Liver (tissue), 10 donors: ENCODE measurements at places on chromosomes 11 and 22. TPM values are rescaled to one million over a fixed set of nuclear protein-coding genes. Genes with fewer than 3 reads are reported as not detected.

Gene TUB
- total RNA-seq, result 0.98 TPM

Gene OR8G5
- not detected for total RNA-seq

Gene SLC22A25
- total RNA-seq, result 28.4 TPM

Gene C22orf31
- total RNA-seq, result 0.14 TPM

Gene NCAM1
- total RNA-seq, result 2.1 TPM

Gene FAM180B
- total RNA-seq, result not detected

Gene TUBA8
- total RNA-seq, result 3.1 TPM

Gene CASP4
- total RNA-seq, result 39.0 TPM

Gene CTTN
- 136 TPM for total RNA-seq

Gene C22orf23
- total RNA-seq, result not detected

Gene SEPTIN5
- 3.5 TPM for total RNA-seq

Gene USP2
- 4.4 TPM for total RNA-seq

Gene SMIM35
- not detected for total RNA-seq

Gene BRD1
- total RNA-seq, result 15.7 TPM

Gene ZFTA
- total RNA-seq, result 8.4 TPM

Gene SRPRA
- 28.7 TPM for total RNA-seq

Gene CNTN5
- total RNA-seq, result 0.08 TPM

Gene CHID1
- 39.5 TPM for total RNA-seq

Gene CCDC15
- total RNA-seq, result 1.2 TPM

Gene NXPE2
- not detected for total RNA-seq

Gene LRRC55
- 1.4 TPM for total RNA-seq

Gene EHF
- 5.9 TPM for total RNA-seq

Gene TPBGL
- not detected for total RNA-seq

Gene ZP1
- not detected for total RNA-seq

Gene ZFPL1
- total RNA-seq, result 12.3 TPM

Gene MEI1
- total RNA-seq, result 1.0 TPM

Gene OR6A2
- total RNA-seq, result not detected

Gene TMEM45B
- total RNA-seq, result 6.3 TPM

Gene ZDHHC13
- total RNA-seq, result 8.2 TPM

Gene SYT13
- 0.33 TPM for total RNA-seq

Gene TTC17
- total RNA-seq, result 50.5 TPM

Gene MS4A14
- 0.19 TPM for total RNA-seq

Gene GGTLC3
- total RNA-seq, result not detected

Gene SYT12
- total RNA-seq, result 1.8 TPM

Gene FZD4
- 8.8 TPM for total RNA-seq

Gene GALNT18
- 11.0 TPM for total RNA-seq

Gene IGSF9B
- total RNA-seq, result 0.33 TPM

Gene DEFB131B
- total RNA-seq, result not detected

Gene TOMT
- total RNA-seq, result 0.33 TPM

Gene SNRPD3
- 91.3 TPM for total RNA-seq

Gene TSPO
- 27.6 TPM for total RNA-seq

Gene KCNQ1
- 2.2 TPM for total RNA-seq

Gene ASCL2
- total RNA-seq, result 0.17 TPM

Gene OR5B21
- not detected for total RNA-seq

Gene WNT11
- total RNA-seq, result 1.1 TPM

Gene NUP98
- total RNA-seq, result 68.9 TPM

Gene BTG4
- total RNA-seq, result not detected

Gene OR52I2
- total RNA-seq, result not detected

Gene MS4A12
- not detected for total RNA-seq

Gene POLD4
- 53.0 TPM for total RNA-seq

Gene ART1
- not detected for total RNA-seq

Gene ARHGAP8
- total RNA-seq, result 0.84 TPM

Gene KRTAP5-11
- total RNA-seq, result not detected

Gene MMP1
- total RNA-seq, result not detected

Gene SCUBE1
- 0.08 TPM for total RNA-seq
